ENCODE measurements at places on chromosomes 5 and 9.
A peak's percentile ranks its signal among the peaks of the same experiment; 100 is the strongest.

DNA sequence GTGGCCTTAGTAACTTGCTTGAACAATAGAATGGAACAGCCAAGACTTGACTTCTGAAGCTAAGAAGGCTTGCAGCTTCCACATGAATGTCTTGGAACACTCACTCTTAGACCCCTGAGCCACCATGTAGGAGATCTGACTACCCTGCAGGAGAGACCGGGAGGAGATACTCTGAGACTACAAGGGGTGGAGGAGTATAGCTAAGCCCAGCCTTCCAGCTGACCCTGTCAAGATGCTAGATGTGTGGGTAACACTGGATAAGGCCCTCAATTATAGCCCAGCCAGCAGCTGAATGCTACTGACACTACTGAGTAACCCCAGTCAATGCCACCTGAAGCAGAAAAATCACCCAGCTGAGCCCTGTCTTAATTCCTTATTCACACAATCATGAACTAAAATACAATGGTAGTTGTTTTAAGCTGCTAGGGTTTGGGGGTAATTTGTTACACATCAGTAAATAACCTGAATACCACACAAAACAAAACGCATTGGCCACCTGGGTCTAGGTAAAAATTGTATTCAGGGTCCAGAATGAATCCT lies 180.9 kb downstream of the FSTL4 start:
- no peak for DNase-seq

DNA sequence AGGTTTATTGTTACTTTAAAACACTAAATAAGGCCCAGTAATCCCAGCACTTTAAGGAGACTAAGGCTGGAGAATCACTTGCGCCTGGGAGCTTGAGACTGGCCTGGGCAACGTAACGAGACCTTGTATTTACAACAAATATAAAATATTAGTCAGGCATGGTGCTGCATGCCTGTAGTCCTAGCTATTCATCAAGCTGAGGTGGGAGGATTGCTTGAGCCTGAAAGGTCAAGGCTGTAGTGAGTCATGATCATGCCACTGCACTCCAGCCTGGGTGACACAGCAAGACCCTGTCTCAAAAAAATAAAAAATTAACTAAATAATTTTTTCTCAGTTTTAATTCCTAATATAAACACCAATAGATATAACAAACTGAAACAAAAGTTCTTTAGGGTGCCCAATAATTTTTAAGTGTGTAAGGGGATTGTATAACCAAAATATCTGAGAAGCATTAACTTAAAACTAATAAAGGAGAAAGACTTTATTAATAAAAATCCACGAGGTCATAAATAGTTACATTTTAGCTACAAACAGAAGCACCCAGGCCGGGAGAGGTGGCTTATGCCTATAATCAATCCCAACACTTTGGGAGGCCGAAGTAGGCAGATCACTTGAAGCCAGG lies 32.7 kb downstream of the FAM13B start:
- DNase-seq, result no peak

DNA sequence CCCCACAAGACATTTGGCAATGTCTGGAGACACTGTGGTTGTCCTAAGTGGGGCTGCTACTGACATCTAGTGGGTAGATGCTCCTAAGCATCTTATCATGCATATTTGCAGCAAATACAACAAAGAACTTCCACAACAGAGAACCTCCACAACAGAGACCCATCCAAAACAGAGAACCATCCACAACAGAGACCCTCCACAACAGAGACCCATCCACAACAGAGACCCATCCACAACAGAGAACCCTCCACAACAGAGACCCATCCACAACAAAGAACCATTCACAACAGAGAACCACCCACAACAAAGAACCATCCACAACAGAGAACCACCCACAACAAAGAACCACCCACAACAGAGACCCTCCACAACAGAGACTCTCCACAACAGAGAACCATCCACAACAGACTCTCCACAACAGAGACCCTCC lies 32.8 kb downstream of the ARPC5L start:
- DNase-seq, result no peak

DNA sequence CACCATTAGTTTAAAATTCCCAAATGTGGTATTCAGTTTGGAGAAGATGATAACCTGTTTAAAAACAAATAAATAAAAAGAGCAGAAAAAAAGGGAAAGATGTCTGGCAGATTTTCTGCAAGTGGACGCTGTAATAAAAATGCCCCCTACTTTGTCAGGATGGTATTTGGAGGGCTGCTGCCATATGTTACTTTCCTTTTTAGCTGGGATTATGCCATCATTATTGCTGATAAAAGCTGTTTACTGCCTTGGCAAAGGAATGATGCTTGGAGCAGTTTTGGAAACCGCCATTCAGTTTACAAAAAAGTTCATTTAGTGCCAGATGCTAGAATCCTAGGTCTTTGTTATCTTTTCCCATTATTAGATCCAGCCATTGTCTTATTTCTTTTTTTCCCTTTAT lies 104.8 kb downstream of the PBX3 start:
- DNase-seq, result no peak

GRCh38 chr5:133683646-133684596 lies 71.6 kb upstream of the FSTL4 start:
- DNase-seq, result no peak

DNA sequence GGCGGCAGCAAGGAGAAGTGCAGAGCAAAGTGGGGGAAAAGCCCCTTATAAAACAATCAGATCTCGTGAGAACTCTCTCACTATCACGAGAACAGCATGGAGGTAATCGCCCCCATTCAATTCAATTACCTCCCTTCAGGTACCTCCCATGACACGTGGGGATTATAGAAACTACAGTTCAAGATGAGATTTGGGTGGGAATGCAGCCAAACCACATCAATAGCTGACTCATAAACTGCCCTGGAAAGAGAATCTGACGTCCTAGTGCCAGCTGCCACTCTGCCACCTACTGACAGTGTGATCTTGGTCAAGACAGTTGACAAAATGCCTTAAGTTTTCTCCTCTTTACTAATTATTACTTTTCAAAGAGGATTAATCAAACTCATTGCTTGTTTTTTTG lies 128.3 kb downstream of the GPBP1 start:
- peak; percentile 4 for DNase-seq

DNA sequence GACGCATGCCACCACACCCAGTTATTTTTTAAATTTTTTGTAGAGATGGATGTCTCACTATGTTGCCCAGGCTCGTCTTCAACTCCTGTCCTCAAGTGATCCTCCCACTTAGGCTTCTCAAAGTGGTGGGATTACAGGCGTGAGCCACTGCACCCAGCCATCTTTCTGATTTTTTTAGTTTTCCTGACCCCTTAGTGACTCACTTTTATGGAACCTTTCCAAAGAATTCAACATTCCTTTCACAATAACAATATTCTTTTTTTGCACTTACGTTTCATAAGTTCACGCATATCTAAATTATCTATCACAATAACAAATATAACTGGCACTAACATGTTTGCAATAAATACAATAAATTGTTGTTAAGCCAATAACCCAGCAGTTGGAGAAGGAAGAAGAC lies 8.5 kb downstream of the ELOVL7 start:
- DNase-seq, result no peak

- no peak for DNase-seq
Measured at GRCh38 chr9:129998491-129999140, 44.4 kb downstream of the FNBP1 start.

- DNase-seq, result no peak
Measured at GRCh38 chr9:121452085-121452484, 47.6 kb downstream of the GGTA1 start.

DNA sequence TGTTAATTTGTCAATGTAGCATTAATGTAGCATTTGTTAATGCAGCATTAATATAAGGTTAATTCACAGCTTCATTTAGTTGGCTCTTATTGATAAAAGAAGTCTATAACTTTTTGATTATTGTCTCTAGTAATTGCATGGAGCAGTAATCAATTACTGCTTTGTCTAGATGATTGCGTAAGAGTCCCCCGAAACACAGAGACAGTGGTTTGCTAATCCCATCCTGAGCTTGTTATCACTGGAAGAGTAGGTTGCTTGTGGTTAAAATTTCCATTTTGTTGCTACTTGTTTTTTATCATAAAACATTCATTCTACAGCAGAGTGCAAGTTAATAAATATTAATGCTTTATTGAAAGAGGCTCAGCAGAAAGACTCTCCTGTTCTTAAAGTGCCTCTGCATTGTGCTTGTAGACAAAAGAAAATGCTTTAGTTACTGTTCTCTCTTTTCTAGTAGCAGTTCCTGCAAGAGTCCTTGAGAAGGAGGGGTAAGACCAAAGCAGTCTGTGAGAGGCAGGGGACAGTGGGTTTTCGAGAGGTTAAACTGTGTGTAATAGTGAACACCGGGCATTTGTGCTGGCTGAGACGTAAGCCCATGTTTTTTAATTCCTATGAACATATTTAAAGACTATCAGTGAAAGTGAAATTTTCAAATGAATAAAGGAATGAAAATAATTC lies 291.7 kb downstream of the TRPM3 start:
- no peak for DNase-seq

GRCh38 chr5:153938191-153938842 lies 100.4 kb downstream of the FAM114A2 start:
- DNase-seq, result no peak

GRCh38 chr5:153508700-153509099 lies 18.2 kb downstream of the GRIA1 start:
- DNase-seq, result no peak

DNA sequence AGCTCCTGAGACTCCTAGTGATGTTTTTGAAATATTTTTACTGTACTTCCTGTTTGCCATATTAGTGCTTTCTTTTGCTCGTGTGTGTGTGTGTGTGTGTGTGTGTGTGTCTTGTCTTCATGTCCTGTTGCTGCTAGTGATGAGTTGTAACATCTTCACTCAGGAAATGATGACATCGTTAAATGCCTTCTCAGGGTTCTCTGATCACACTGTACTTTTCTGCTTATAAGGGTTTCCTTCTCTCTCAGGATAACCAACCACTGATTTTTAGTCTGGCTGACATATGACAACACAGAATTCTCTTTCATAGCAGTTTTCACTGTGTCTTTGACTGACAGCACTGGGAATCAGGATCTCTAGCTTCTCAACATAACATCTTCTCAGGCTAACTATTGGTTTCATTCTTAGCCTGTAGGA lies 16.1 kb downstream of the SV2C start:
- DNase-seq, result no peak

DNA sequence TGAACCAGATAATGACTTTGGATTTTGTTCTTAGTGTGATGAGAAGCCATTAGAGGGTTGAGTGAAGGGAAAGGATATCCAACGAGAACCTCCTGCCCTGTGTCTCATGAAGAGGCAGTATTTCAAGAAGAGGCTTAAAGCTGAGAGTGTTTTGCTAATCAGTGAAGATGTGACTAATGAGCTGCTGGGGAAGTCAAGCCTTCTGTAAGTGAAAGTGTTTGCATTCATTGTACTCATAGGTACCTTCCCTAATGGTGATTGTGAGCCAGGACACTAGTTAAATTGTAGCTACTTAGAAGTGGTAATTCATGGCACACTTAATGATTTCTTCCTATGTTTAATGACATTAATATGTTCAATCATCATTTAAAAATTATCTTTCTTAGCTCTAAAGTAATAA lies 23.7 kb downstream of the PIP5K1B start:
- no peak for DNase-seq

- no peak for DNase-seq
Measured at GRCh38 chr5:134736173-134736812, 2.1 kb upstream of the CAMLG start.

GRCh38 chr9:134301387-134302129 lies 24.7 kb upstream of the RXRA start:
- no peak for DNase-seq

GRCh38 chr5:123717139-123717538 lies 205.2 kb downstream of the CSNK1G3 start:
- DNase-seq, result no peak

DNA sequence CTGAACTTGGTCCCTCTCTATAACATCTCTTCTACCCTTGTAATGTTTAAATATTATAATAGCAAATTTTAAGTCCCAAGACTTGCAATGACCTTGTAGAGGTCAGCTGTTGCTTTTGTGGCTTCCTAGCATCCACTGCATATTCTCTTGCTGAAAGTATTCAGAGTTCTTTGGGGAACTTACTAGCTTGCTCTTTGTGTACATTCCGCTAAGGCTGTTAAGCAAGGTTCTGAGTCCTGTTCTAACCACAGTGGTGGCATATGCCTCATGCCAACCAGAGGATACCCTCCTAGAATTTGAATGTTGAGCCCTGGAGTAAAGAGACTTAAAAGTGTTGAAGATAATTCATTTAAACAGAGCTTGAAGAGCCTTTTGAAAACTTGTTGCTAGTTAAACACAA lies 570.9 kb downstream of the TLE1 start:
- DNase-seq, result no peak

GRCh38 chr5:148805326-148806290 lies 20.8 kb upstream of the ADRB2 start:
- no peak for DNase-seq

DNA sequence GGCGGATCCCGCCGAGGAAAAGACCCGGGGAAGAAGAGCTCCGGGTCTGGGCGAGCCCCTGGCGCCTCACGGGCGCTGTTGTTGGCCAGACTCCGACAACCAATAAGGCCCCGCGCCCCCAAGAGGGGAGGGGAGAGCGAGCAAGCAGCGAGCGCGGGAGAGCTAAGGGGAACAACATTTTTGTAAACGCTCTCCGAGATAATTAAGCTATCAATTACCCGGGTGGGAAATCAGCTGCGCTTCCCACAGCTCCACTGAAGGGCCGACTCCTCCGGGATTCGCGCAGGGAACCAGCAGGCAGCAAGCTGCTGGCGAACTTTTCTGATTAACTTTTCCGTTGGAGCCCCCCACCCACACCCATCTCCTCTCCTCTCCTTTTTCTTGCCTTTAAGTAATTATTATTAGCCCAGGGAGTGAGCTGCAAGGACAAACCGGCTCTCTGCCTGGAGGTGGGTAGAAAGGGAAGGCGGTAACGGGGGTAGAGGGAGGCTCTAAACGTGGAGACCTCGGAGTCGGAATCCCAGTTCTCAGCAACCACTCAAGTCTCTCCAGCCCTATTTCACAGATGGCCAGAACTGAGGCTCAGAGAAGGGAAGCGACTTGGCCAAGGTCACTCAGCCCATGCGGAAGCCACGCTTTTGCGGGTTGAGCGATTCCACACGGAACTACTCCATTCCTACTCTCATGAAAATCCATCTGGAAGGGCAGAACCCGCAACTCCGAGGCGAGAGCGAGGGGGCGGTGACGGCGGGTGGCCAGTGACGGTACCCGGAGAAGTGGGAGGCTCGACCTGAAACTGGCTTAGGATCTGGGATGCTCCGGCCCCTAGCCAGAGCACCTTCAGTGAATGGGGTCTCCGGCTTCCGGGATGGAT lies 1.3 kb downstream of the ASTN2 start:
- DNase-seq, result no peak

- DNase-seq, result no peak
Measured at GRCh38 chr5:140253985-140254384, 48.9 kb downstream of the PFDN1 start.
